DMS79 (cell line): ENCODE measurements at places on chromosomes 7 and 10.

DNA sequence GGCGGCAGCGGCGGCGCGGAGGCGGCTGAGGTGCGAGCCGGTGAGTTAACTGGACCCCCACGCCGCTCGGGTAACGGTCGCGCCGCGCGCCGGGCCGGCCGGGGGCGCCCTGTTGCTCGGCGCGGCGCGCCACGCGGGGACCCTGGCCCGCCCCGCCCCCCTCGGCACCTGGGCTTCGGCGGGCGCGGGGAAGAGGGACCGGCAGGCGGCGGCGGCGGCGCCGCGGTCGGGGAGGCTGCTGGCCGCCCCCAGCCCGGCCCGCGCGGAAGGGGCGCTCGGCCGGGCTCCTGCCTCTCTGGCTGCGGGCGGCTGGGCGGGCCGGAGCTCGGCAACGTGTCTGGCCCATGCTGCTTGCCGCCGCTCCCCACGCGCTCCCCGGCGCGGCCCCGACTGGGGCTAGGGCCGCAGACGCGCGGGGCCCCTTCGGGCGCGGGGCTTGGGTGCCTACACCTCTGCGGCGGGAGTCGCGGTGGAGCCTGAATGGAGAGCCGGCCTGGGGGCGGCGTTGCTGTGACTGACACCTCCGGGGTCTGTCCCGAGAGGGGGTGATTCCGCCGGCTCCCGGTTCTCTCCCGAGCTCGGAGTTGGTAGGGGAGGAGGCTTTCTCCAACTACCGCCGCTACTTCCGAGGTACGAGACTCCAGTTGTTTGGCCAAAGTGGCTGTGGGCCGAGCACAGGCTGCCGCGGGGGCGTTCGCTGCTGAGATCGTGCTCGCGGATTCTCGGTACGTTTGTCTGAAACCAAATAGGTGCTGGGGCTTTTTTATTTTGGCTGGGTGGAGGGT, 494 bp downstream of the PALS2 start:
- no peak for DNase-seq

GRCh38 chr10:88952647-88953111, at the start of gene ACTA2:
TSS of gene ACTA2 (minus strand) at chr10:88952773. CDS start at chr10:88948930, 3,843 bp downstream.
- no peak for DNase-seq

- DNase-seq, result no peak
Measured at GRCh38 chr7:75617634-75618234, 121.0 kb downstream of the HIP1 start.

DNA sequence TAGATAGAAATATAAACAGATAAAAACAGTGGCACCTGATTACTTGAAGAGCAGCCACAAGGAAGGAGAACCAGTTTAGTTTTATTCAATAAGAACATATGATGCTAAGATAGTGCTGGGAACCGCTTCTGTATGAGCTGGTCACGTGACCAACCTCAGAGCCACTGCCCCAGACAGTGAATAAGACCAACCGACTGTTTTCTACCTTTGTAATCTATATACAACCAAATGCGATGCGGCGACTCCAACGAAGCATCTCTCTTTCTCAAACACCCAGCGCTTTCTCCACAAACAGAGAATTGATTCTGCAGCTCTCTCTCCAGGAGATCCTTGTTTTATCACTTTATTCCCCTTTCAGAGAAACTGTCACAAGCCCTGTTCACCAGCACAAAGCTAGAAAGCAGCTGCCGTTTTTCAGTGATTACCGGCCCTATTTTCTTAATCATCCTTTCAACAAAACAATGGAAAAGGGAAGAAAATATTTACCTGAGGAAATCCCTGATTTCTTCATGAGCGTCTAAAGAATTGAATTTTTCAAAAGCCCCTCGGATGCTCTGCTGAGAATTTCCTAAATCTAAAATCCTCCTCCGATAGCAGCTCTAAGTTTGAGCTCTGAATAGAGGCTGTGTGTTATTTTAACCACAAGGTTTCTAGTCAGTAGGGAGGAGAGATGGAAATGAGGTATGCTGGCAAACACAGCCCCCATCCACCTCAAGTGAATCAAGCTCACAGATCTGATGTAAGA, 55.7 kb upstream of the JCAD start:
- no peak for DNase-seq

DNA sequence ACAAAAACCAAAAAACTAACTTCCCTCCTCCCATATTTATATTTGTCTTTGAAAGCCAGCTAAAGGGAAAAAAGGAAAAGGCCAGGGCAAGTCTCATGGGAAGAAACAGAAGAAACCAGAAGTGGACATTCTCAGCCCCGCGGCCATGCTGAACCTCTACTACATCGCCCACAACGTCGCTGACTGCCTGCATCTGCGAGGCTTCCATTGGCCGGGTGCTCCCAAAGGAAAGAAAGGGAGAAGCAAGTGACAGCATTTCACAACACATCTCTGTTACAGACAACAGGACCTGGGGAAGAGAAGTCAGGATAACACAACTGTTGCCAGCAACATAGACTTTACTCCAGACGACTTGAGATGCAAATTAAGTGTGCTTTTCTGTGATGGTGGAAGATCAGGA, 9.9 kb downstream of the SMKR1 start:
- DNase-seq, result no peak

- no peak for DNase-seq
Measured at GRCh38 chr7:28328822-28329660, 83.3 kb upstream of the CREB5 start.

DNA sequence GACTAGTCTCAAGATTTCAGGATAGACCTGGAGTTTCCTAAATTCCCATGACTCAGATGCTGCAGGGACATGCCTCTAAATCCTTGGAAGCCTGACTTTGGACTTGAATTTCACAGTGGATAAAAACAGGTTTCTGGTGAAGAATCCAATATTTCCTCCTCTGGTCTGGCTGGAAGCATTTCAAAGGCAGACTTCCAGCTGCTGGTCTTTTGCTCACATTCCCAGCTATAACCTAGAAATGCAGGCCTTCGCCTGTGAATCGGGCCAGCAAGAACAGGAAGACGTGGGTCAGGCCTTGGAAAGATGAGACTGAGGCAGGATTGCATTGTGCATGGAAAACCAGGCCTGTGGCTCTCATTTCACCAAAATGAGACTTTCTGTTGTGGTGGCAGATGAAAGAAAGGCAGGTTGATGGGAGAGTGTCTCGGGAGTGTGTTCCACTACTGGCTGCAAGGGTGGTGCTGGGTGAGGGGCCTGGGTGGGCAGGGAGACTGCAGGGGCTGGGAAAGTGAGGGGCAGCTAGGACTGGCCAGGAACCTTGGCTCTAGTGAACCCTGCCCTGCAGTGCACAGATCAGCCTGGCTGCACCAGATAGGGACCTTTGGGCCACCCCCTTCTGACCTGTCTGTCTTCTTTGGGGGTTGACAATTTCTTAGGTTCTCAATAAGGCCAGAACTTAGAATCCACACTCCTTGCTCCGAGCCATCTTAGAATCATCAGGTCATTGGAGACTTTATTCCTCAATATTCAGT, 488.8 kb upstream of the MKI67 start:
- DNase-seq, result no peak

DNA sequence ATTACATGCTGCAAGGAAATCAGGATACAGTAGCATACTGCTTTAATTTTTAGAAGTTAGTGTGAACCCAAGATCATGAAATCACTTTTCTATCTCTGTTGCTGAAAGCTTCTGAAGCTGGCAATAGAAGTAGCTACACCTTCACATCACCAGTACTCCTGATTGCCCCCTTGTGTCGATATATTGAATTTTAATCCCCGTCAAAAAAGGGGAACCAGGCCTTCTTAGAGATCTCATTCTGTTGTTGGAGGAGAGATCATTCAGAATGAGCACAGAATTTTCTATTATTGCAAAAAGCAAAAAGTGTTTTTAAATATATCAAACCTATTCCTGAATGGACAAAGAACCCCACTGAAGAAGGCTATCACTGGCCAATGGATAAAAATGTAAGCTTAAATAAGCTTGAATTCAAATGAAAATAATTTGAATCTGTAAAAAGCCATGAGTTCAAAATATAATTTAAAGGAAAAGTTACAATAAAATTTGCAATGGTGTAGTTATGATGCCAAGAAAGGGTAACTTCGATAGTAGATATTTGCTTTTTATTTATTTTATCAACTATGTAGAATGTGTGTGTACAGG, 39.7 kb upstream of the TEX47 start:
- no peak for DNase-seq

DNA sequence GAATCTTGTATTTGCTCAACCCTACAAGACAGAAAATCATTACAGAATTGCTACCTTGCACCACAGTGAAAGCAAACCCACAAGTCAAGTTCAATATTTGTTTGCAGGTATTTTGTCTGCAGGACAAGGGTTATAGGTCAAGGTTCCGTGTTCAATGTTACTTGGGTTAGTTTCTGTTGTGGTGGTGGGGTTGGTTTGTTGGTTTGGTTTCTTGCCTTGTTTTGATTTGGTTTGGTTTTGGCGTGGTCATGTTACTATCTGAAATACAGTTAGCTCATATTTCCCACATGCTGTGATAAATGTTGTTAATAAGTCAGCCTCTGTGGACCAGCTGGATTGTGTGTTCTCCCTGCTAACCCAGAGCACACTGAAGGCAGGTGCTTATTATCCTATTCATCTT, 75.6 kb upstream of the INSIG1 start:
- DNase-seq, result no peak

DNA sequence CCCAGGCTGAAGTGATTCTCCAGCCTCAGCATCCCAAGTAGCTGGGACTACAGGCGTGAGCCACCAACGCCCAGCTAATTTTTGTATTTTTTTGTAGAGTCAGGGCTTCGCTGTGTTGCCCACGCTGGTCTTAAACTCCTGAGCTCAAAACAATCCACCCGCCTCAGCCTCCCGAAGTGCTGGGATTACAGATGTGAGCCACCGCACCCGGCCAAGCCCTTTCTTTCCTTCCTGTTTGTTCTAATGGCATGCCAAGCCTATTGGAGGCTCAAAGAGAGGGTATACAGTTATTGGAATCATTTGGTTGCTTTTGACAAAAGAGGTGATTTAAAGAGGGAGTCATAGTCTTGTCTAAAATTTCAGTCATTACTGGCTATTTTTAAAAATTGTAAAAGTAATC, 46.0 kb upstream of the TRIM8 start:
- no peak for DNase-seq

DNA sequence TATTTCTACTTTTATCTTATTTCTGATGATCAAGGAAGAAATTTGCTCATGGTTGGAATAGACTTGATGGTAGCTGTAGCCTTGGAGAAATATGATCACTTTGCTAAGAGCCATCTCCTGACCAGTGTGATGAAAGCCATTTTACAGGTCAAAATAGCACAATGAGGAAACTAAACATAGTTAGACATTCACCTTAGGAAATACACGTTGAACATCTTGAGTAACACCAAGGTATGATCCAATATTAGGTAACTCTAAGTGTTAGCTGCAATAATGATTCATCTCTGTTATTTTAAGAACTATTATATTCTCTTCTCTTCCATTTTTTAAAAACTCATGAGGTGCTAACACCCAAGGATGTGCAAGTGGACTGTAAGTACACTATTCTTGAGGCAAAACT, 328.0 kb downstream of the PLXDC2 start:
- no peak for DNase-seq
